ENCODE measurements at places on chromosomes 2 and 18. TPM values are rescaled to one million over a fixed set of nuclear protein-coding genes. Genes with fewer than 3 reads are reported as not detected.

The RFX8 gene
- total RNA-seq: not detected

The ELMOD3 gene
- 10.8 TPM for total RNA-seq

The CYTIP gene
- total RNA-seq: 0.05 TPM

The C2orf72 gene
- 7.8 TPM for total RNA-seq

The LIMS2 gene
- 6.2 TPM for total RNA-seq

The RTP5 gene
- not detected for total RNA-seq

The TMEM178A gene
- total RNA-seq: 0.21 TPM

Data from A549 treated with dexamethasone at 1 μM for 4 hours (cell line).